ENCODE measurements at places on chromosomes 2 and 18. TPM values are rescaled to one million over a fixed set of nuclear protein-coding genes. Genes with fewer than 3 reads are reported as not detected.

Gene ACVR1
- total RNA-seq, result 46.5 TPM

Gene DCDC2C
- not detected for total RNA-seq

Gene BCL11A
- total RNA-seq, result not detected

Gene NR4A2
- total RNA-seq, result 21.9 TPM

Gene TCF4
- 1.8 TPM for total RNA-seq

Gene TMEM127
- total RNA-seq, result 29.7 TPM

Gene COL6A3
- total RNA-seq, result 15.5 TPM

Gene ITPRIPL1
- total RNA-seq, result 52.1 TPM

Gene CD8B2
- 0.54 TPM for total RNA-seq

Gene XDH
- total RNA-seq, result not detected

Gene MGAT5
- 26.2 TPM for total RNA-seq

Gene NTSR2
- total RNA-seq, result not detected

Gene SERPINB13
- total RNA-seq, result not detected

Gene LCLAT1
- total RNA-seq, result 46.2 TPM

Gene CD207
- total RNA-seq, result not detected

Gene GALR1
- total RNA-seq, result not detected

Gene KIF1A
- total RNA-seq, result 0.66 TPM

Gene SERPINB12
- not detected for total RNA-seq

Gene QPCT
- total RNA-seq, result 1.6 TPM

Gene FEV
- not detected for total RNA-seq

Gene ERBB4
- not detected for total RNA-seq

Gene KCNG2
- total RNA-seq, result not detected

Gene SH2D6
- total RNA-seq, result 0.70 TPM

Gene TRIM43B
- not detected for total RNA-seq

Gene PTPRN
- not detected for total RNA-seq

Gene GPR75
- 3.7 TPM for total RNA-seq

Gene ANKRD53
- total RNA-seq, result not detected

Gene GBX2
- not detected for total RNA-seq

Gene LIPG
- 0.88 TPM for total RNA-seq

Gene CHRNG
- not detected for total RNA-seq

Gene SOX11
- total RNA-seq, result not detected

Gene LRRC30
- not detected for total RNA-seq

Gene MGAT4A
- total RNA-seq, result 49.7 TPM

Gene EMX1
- not detected for total RNA-seq

Gene POTEJ
- not detected for total RNA-seq

Gene AKAIN1
- not detected for total RNA-seq

Gene DSG2
- total RNA-seq, result 0.18 TPM

Gene ERMN
- total RNA-seq, result 2.1 TPM

Gene SALL3
- total RNA-seq, result not detected

Gene CFLAR
- 480 TPM for total RNA-seq

Gene CLEC4F
- total RNA-seq, result 0.10 TPM

Gene TMEM18
- 23.3 TPM for total RNA-seq

Measured in activated T-helper 1 cell treated with anti-CD3 and anti-CD28 coated beads, Interleukin-12 subunit alpha, Interleukin-12 subunit beta, Interleukin-2, Interleukin-4 antibody, amounts not matched to agents 30 ng/mL and 10 ng/mL and 1 ng/mL, durations not matched to agents 14 hours and 24 hours and 36 hours (primary cell).